ENCODE measurements at places on chromosomes 11 and 22.
A peak's percentile ranks its signal among the peaks of the same experiment; 100 is the strongest.

- no peak overlapping the region for H3K27ac ChIP-seq
- no peaks in the 10 kb centered on the region for H3K4me1 ChIP-seq
- no peak overlapping the region for H3K4me3 ChIP-seq
- no peaks in the 10 kb centered on the region for H3K36me3 ChIP-seq
Observed at GRCh38 chr11:15907806-15908205, 448.5 kb downstream of the SOX6 start.

GRCh38 chr11:64875369-64876228 is 2.8 kb downstream of the EHD1 start:
- H3K36me3 ChIP-seq = peaks cover 93% of the 10 kb centered on the region
- H3K4me3 ChIP-seq = peak overlapping the region; percentile 91

DNA sequence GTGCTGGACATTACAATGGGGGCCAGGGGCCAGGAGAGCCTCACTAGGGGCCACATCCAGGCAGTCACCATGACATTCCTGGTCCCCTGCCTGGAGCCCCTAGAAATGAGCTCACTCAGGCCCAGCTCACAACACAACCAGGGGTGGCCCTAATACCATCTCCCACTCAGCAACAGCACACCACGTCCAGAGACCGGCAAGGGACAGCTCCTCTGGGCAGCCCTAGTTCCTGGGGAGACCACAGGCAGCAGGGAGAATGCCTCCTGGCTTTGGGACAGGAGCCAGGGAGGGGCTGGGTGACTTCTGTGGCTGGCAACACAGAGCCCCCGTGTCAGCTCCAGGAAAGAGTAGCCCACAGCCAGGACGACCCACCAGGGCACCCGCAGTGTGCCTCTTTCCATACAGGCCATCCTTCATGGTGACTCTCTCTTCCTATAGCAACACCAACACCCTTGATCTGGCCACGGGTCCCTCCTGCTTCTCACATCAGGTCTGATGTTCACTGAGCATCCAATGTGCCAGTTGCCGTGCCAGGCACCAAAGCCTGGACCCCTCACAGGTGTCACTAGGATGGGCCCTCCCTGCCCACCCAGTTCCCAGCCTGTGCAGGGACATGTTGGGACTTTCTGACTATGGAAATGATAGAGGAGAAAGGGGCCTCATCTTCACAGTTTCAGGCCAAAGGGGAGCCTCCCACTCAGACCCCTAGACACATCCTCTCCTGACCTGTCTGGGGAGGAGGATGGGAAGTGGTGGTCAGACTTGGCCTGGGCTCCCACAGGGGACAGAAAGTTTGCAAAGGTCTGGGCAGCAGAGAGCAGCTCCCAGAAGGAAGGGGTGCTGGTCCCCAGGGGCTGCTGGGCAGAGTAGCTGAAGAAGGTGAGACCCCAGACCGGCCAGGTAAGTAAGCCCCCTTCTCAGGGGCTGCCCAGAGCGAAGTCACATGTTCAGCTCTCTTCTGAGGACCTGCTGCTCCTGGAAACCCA is 43.2 kb downstream of the IGLL5 start:
- H3K36me3 ChIP-seq = no peaks in the 10 kb centered on the region
- DNase-seq = no peak
- H3K27ac ChIP-seq = peak overlapping the region; percentile 71
- no peaks in the 10 kb centered on the region for H3K27me3 ChIP-seq
- H3K4me1 ChIP-seq = peaks cover 14% of the 10 kb centered on the region
- H3K4me3 ChIP-seq = no peak overlapping the region

GRCh38 chr22:33180356-33180755 is 122.2 kb upstream of the SYN3 start:
- H3K4me3 ChIP-seq = no peak overlapping the region
- no peaks in the 10 kb centered on the region for H3K36me3 ChIP-seq
- DNase-seq = no peak
- no peaks in the 10 kb centered on the region for H3K27me3 ChIP-seq

DNA sequence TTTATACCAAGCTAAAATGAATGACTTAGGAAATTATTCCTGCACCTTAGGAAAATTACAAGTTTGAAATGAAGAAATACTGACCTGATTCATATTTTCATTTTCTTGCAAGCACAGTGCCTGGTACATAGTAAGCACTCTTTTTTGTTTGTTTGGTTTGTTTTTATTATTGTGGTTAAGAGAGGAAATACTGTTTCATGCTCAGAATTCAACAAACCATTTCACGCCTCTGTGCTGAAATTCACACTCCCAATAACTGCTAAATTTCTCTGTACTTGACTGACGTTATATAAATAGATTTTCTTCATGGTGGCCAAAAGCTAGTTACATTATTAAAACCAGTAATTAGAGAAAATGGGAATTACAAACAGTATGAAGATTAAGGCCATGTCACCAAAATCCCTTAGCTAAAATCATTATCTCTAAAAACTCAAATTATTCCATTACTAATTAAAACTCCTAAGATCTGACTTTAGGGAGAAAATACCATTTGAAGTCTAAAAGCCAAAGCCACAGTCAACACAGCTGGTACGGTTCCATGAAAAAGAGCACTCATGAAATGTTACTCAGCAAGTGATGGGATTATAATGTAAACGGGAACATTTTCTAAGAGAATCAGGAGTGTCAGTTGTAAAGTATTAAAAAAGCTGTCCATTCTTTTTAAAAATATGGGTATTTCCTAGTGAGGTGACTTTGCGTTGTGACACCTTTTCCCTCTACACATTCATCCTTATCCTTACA is 77.8 kb upstream of the DDI1 start:
- H3K4me1 ChIP-seq = peaks cover 8% of the 10 kb centered on the region
- H3K27ac ChIP-seq = peak overlapping the region; percentile 76
- H3K4me3 ChIP-seq = peak overlapping the region; percentile 56
- no peak for DNase-seq
- H3K36me3 ChIP-seq = no peaks in the 10 kb centered on the region

DNA sequence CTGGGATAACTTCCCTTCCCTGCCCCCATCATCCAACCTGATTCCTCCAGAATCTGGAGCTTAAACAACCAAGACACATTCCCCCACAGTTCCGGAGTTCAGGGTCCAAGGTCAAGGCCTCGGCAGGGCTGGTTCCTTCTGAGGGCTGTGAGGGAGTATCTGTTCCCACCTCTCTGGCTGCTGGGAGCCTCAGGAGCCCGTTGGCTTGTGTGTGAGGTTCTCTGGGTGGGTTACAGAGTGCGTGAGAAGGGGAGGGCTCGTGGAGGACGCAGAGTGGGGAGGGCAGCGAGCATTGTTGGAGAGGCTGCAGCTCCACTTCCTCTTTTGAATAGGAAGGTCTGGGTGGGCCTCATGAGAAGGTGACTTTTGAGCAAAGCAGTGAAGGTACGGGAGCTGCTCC is 8.5 kb downstream of the SERHL2 start:
- H3K27ac ChIP-seq = no peak overlapping the region
- H3K36me3 ChIP-seq = peaks cover 6% of the 10 kb centered on the region
- DNase-seq = no peak

GRCh38 chr11:120649316-120649715 is 137.8 kb downstream of the GRIK4 start:
- H3K4me1 ChIP-seq = no peaks in the 10 kb centered on the region
- peaks cover 37% of the 10 kb centered on the region for H3K27me3 ChIP-seq
- H3K36me3 ChIP-seq = no peaks in the 10 kb centered on the region
- no peak overlapping the region for H3K27ac ChIP-seq
- no peak for DNase-seq

DNA sequence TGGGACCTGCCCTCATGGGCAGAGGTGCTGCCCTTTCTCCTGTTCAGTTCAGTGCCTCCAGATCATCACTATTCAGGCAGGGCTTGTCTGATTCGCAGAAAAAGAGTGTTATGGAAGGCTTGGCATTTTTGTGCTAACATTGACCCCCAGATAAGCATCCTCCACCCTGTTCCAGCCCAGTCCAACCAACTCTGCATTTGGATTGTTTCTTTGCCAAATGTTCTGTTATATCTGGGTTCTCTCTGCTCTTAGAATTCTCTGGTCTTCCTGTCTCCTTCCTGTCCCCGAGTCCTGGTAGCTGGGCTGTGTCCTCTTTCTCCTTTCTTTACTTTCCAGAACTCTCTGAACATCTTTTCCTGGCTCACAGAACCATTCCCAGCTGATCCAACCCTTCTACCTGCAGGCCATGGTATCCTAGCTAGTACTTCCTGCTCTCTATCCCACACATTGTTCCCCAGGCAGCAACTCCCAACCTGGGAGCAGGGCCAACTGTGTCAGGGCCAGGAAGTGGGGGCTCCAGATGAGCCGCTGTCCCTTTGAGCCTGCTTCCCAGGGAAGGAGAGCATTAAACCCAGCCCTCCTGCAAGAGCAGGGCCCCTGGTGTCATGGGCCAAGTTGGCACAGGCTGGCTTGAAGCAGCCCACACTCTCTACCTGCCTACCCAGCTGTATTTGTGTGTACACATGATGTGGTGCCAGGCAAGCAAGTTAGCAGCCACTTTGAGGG is 280.7 kb upstream of the CADM1 start:
- H3K4me3 ChIP-seq = no peak overlapping the region
- H3K36me3 ChIP-seq = no peaks in the 10 kb centered on the region
- H3K27ac ChIP-seq = no peak overlapping the region
- DNase-seq = no peak
- H3K4me1 ChIP-seq = no peaks in the 10 kb centered on the region
- H3K27me3 ChIP-seq = peaks cover 17% of the 10 kb centered on the region

DNA sequence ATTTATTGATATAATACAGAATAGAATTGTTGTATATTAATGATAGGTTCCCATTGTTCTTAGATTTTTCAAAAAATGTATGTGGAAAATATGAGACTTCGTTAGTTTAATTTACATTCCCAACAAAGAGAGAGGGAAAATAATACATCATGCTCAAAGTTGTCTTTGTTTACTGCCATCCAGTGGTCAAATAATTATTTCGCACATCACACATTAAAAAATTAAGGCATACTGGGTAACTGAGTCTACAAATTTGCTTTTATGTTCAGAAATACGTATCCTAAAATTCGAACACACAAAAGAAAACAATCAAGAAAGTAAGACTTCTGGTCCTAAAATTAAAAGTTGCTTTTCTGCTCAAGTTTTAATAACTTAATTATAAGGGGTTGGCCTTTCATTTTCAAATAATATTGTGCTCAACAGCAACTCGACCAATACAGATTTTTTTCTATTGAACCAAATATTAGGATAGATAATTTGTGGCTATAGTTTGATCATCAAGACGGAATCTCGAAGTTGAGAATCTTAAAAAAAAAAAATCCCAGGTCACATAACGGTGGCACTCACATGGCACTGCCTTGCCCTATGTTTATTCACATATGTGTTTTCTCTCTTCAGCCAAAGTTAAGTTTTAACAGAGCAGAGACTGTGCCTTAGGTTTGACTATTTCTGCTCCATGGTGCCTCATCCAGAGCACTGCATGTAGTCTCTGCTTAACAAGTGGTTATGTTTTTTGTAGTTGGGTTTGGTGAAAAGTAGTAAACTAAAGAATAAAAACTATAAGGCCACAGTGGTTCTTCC is 12.3 kb downstream of the PDGFD start:
- peaks cover 17% of the 10 kb centered on the region for H3K4me1 ChIP-seq
- no peak for DNase-seq
- no peaks in the 10 kb centered on the region for H3K36me3 ChIP-seq
- no peaks in the 10 kb centered on the region for H3K27me3 ChIP-seq
- H3K27ac ChIP-seq = no peak overlapping the region
- no peak overlapping the region for H3K4me3 ChIP-seq

DNA sequence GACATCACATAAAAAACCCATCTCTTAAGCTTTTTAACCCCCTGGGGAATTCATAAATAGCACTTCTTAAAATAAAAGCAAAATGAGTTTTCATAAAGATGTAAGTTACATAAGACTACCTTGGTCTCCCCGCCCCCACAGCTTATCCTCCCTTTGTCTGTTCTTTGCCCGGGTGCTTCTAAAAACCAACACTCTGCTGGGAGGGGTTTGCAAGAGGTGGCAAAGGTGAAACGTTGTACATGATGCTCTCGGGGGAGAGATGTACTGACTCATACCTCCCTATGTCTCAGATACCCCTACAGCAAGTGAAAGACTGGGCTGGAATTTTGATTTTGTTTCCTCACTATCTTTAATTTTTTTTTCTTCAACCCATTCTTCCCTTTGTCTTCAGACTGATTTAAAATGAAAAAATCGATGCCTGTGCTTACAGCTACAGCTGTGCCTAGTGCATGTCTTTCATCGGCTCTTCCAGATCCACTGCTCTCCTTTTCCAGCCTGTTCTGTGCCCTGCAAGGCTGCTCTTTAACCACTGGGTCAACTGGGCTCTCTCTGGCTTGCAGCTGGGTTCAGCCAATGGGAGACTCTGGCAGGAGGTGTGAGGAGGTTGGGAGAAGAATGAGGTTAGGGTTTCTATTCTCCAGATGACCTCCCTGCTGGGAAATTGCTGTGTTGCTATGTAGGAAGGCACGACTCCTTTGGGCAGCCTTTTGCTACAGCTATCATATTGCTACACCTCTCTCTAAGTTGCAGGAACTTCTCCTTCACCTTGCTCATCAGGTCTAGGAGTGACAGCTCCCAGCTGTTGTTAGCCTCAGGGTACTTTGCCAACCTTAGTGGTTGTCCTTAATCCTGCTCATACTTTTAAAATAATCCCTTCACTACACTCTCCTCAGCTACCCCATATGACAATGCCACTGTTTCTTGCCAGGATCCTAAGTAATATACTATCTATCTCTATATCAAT is 266.5 kb downstream of the TENM4 start:
- no peaks in the 10 kb centered on the region for H3K4me1 ChIP-seq
- no peak for DNase-seq
- no peak overlapping the region for H3K27ac ChIP-seq
- H3K4me3 ChIP-seq = no peak overlapping the region

- peak; percentile 81 for DNase-seq
- no peaks in the 10 kb centered on the region for H3K27me3 ChIP-seq
Observed at GRCh38 chr22:24427500-24428164, at the start of gene ADORA2A. ADORA2A (plus strand) TSS chr22:24427599; CDS start chr22:24433405, 5,806 bp downstream.

GRCh38 chr11:12889243-12889642 is 119.9 kb upstream of the RASSF10 start:
- peaks cover 31% of the 10 kb centered on the region for H3K27me3 ChIP-seq
- peaks cover 3% of the 10 kb centered on the region for H3K36me3 ChIP-seq
- H3K4me3 ChIP-seq = no peak overlapping the region
- DNase-seq = no peak
- no peaks in the 10 kb centered on the region for H3K4me1 ChIP-seq
- H3K27ac ChIP-seq = no peak overlapping the region

DNA sequence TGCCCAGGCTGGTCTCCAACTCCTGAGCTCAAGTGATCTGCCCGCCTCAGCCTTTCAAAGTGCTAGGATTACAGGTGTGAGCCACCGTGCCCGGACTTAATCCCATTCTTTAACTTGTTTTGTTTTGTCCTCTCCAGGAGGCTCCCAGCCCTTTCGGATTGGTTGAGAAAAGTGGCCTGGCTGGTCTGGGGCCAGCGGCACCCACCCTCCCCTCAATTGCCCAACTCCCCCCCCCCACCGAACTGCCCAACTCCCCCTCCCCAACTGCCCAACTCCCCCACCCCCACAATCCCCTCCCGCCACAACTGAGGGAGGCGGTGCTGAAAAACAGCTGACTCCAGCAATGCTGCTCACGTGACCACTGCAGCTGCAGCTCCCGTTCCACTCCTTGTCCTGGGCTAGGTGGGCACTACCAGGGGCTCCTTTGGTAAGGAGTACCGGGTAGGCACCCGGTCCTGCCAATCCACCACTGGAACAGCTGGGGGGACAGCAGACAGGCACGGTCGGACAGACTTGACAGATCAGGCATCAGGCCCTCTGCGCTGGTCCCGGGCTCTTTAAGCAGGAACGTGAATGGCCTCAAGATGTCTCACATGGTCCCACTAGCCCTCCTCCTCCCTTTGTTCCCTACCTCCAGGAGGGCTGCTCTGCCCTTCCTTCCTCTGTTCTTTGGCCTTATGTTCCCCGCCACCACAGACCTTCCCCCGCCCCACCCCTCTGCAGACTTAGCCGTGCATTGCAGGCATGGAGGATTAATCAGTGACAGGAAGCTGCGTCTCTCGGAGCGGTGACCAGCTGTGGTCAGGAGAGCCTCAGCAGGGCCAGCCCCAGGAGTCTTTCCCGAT is at the start of gene TCN2:
TCN2 (plus strand) TSS at position 720 of the 845 bp plus-strand sequence. CDS start 158 bp downstream, outside the sequence.
- peak within 1 kb of the TSS; percentile 92 for H3K4me3 ChIP-seq
- peaks cover 15% of the 10 kb centered on the region for H3K4me1 ChIP-seq
- peaks cover 6% of the 10 kb centered on the region for H3K27me3 ChIP-seq
- no peaks in the 10 kb centered on the region for H3K36me3 ChIP-seq
